Activated CD8-positive, alpha-beta memory T cell treated with anti-CD3 and anti-CD28 coated beads for 4 hours (primary cell): ENCODE measurements at places on chromosomes 2 and 18.

DNA sequence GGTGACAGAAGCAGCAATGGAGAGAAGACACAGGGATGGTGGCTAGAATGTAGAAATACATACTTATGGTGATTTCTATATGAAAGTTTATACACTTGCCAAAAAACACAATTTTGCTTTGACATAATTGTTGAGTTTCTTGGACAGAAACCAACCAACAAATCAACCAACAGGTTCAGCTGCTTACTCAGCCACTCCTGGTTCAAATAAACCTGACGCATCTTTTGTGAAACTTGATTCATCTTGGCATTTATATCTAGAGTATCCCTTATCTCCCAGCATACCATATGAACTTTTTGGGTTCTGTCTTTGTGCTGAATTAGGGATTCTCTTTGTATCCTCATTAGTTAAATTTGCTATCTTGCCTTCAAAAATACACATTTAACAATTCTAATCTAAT is 54.1 kb upstream of the ERBB4 start:
- DNase-seq = no peak

DNA sequence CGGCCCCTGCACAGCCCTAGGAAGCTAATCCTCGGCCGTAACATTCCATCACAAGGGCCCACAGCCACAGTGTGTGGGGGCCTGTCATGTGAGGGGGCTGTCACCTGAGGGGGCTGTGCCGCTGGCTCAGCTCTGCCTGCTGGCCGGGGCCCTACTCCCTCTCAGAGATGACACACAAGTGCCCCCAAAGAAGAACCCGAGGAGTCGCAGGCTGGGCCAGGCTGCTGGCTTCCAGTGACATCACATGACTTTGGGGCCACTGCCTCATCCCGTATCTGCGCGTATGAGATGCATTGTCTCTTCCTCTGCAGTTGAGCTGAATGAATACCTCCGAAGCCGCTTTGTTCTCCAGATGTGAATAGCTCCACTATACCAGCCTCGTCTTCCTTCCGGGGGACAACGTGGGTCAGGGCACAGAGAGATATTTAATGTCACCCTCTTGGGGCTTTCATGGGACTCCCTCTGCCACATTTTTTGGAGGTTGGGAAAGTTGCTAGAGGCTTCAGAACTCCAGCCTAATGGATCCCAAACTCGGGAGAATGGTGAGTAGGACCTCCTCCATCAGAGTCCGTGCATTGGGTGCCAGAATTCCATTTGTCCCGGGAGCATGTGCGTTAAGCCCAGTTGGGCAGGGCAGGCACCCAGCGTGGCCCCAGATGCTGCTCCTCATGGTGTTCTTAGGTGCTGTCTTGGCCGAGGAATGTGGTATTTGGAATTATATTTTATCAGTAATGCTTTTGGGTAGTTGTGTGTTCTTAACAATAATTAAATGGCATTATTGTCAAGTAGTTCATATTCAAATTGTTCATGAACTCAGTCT is at the start of gene CNDP1:
TSS of gene CNDP1 (plus strand) at position 351 of the 820 bp plus-strand sequence. CDS start at position 519, 168 bp downstream.
- DNase-seq = no peak

DNA sequence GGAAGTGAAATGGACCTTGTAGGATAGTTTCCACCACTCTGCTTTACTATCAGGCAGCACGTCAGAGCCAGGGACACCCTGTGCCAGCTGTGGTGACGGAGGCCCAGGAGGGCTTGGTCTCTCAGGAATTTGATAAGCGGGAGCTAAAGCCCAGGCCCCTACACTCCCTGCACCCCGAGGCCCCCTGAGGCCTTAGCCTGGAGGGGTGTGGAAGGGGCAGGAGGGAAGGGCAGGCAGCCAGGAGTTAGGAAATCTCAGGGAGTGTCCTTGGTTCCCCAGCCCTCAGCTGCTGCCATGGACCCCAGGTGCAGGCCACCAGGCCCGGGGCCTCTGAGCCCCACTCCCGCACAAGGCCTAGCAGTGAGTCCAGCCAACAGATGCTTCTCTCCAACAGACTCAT is 38.2 kb downstream of the PDIA6 start:
- no peak for DNase-seq

DNA sequence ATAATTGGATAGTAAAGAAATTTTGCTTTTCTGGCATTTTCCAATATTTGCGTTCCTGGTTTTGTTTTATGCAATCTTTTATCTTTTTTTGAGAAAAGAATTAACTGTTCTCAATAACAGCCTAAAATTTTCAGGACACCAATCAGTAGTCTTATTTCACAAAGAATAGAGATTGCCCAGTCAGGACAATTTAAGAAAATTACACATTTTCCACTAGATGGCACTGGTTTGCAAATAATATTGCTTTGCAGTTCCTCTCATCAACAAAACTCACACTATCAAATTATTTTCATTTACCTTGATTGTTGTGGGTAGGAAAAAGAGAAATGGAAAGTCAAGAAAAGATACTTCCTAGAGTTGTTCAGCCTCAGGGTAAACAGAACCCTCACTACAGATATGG is 2.4 kb upstream of the RBM45 start:
- no peak for DNase-seq

DNA sequence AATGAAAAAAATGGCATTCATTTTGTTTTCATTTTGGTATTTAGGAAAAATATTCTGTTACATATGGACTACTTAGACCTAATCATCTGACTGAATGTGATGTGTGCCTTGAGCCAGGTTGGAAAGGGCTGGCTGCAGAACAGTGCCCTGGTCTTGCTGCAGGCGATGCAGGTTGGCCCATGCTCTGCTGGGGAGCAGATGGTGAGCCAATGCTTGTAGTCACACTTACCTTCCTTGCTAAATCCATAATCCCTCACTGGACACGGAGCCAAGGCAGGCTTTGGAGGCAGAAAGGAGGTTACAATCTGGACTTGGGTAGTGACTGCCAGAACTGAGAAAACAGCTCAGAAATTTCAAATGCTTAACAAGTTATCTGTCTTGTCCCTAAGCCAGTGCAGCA is 228.7 kb downstream of the ARHGAP15 start:
- DNase-seq = no peak

DNA sequence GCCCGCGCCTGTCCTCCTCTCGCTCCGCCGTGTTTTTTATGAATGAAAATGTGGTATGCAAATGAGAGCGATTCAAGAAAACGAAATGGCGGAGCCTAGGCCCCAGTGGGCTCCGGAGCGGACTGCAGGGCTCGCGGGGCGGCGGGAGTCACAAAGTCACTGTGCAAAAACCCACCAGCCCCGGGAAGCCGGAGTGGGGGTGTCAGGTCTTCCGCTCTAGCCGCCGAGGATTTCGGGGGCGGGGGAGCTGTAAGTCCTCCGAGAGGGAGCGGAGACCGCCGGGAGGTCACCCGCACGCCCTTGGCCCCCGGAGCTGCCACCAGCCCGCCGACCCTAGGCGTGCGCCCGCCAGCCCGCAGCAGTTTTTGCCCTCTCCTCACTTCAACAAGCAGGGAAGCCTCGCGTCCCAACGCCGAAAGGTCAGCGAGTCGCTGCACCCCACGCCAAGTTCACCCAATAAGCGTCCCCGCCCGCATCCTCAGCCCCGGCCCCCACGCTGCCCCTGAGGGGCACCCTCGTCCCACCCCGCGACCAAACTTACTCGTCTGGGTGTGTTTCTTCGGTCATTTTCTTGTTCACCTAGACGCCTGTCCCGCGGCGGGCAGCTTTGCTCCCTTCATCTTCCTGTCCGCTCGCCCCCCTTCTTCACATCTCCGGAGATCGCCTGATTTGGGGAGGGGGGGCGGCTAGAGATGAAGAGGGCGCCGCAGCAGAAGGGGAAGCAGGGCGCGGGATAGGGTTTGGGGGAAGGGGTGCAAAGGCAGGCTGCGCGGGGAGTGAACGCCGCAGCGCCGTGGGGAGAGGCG is 775 bp downstream of the SPRED2 start:
- DNase-seq = no peak

GRCh38 chr2:233248999-233249398 is 2.5 kb upstream of the ATG16L1 start:
- no peak for DNase-seq
